ENCODE measurements at places on chromosomes 1 and 21. TPM values are rescaled to one million over a fixed set of nuclear protein-coding genes. Genes with fewer than 3 reads are reported as not detected.

GRCh38 chr1:58013237-58013636, 533.3 kb downstream of the OMA1 start:
- no peak for DNase-seq

GRCh38 chr1:86015375-86015774, 141.2 kb downstream of the COL24A1 start:
- no peak for DNase-seq

The TFB2M gene
- 17.9 TPM for total RNA-seq

The SLC9C2 gene
- 0.77 TPM for total RNA-seq

The CYP4A11 gene
- total RNA-seq: 14.1 TPM

DNA sequence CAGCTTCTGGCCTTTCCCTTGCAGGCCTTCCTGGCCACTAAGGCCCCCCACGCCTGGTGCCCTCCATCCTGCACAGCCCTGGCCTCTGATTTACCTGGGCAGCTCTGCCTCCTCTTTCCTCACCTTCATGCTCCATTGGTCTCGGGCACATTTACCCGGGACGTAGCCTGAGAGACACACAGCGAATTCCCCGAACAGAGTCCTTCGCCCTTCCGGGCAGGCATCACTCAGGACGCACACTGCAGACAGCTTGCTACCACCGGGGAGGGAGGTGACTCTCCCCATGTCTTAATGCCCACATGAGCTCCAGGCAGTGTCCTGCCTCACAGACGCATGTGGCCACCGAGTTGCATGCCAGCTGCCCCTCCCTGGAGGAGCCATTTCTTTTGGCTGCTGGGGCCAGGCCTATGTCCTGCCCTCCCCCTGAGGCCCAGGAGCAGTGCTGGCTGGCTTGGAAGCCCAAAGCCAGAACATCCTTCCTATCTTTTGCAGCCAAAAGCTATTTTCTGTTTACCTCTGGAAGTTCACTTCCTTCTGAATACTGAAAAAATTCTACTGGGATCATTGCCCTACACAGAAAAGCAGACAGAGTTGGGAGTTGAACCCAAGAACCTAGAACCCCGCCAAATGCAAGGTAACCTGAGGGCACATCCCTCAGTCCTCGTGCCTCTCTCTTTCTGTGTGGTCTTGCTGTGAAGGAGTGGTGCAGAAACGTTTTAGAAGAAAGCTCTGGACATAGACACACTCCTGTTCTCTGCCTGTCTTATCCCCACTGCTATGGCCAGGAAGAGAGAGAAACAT, 209.5 kb downstream of the TOMM20 start:
- no peak for DNase-seq

DNA sequence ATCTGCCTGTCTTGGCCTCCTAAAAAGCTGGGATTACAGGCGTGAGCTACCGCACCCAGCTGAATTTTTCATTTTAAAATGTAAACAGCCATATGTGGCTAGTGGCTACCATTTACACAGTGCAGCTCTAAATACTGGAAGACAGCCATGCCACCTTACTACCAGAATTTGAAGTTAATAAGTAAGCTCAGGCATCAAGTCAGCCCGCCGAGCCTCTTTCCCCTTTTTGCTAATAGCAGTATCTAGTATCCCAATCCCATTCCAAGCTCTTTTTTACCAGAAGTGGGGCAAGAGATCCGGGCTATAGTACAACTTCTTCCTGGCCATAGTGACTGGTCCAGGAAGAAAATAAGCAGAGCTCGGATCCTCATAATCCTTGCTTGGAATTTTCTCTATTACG, 15.1 kb downstream of the TAF13 start:
- DNase-seq: no peak

The DNM3 gene
- total RNA-seq: 1.5 TPM

The LIN9 gene
- 5.7 TPM for total RNA-seq

- no peak for DNase-seq
Observed at GRCh38 chr1:185672719-185673360, 61.4 kb upstream of the HMCN1 start.

GRCh38 chr1:17502326-17502778, 37.1 kb upstream of the ARHGEF10L start:
- DNase-seq: peak; percentile 92

The FBXO2 gene
- 122 TPM for total RNA-seq

DNA sequence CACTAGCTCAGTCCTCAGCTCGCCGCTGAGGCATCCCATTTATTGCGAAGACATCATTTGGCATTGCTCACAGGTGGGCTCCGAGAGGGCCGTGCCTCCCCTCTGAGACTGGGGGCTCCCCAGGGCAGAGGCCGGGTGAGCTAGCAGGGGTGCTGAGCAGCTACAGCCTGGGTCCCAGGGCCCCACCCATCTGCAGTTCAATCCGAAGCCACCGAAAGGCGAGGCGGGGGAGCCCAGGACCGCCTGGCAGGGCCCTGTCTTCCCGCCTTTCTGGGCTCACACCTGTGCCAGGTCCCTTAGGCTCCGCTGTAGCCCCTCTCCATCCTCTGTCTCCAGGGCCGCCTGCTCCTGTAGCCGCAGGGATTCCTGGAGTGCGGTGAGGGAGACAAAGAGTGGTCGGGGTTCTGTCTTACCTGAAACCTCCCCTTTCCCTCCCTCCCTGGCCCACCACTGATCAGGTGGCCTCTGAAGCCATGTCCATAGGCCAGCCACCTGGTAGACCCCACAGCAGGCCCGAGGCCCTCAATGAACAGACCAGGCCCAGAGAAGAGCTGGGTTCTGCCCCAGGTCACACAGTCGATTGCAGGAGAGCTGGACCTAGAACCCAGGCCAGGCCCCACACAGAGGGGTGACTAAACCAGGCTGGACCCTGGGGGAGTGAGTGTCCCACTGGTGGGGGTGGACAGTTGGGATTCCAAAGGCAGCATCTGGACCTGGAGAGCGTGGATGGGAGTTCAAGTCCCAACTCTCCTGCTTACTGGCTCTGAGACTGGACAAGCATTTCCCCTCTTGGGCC, 18.1 kb upstream of the NBPF1 start:
- DNase-seq: no peak

The OR6N1 gene
- total RNA-seq: not detected

- no peak for DNase-seq
Observed at GRCh38 chr1:219278288-219278687, 104.6 kb downstream of the LYPLAL1 start.

The ATF6 gene
- 27.8 TPM for total RNA-seq

The IL22RA1 gene
- 4.7 TPM for total RNA-seq

- DNase-seq: no peak
Observed at GRCh38 chr21:19981938-19982337, 1016.3 kb upstream of the NCAM2 start.

- DNase-seq: peak; percentile 77
Observed at GRCh38 chr1:236103646-236104218, 38.6 kb upstream of the GPR137B start.

The USH2A gene
- total RNA-seq: 0.20 TPM

GRCh38 chr1:220894924-220895256, 15.6 kb downstream of the HLX start:
- no peak for DNase-seq

- DNase-seq: peak; percentile 28
Observed at GRCh38 chr1:233654658-233655280, 40.9 kb downstream of the KCNK1 start.

- DNase-seq: no peak
Observed at GRCh38 chr1:56726706-56727105, 81.6 kb downstream of the PRKAA2 start.

GRCh38 chr1:114089502-114090138, 64.0 kb downstream of the SYT6 start:
- DNase-seq: no peak

DNA sequence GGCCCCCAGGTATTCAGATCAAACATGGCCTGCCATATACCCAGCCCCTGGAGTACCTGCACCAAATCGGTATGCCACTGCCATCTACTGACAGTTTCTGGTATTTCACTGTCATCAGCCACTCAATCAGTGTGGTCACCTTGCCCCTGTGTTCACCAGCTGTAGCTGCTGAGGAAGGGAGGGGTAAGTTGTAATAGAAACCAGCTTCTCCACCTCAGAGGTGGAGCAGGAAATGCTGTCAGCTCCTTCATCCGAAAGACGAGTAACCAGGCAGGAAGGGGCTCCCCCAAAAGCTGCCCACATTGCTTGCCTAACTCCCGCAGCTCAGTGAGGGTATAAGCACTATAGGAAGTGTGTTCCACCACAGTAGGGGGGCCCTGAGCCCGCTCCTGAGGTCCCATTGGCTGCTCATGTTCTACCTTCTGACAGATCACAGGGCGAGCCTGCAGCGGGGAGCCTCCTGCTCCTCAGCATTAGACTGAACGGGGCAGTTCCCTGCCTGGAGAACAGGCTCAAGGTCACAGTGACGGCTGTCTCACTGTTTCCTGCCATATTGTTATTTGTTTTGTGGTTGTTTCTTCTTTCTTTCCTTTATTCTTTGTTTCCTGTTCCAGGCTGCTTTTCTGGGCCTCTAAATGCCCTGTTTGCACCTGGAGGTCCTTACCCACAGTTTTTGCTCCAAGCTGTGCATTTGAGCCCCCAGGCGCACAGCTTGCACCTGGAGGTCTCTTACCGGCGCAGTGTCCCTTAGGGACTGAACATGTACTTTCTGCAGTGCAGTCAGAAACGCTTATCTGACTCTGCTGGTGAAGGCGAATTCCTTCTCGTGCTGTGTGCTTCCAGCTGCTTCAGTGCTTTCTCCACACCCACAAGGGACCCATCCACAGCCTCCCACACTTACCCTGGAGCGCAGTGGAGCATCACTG, 1638.3 kb downstream of the MRPL39 start:
- DNase-seq: peak; percentile 25

The GPA33 gene
- 7.2 TPM for total RNA-seq

The NBPF15 gene
- total RNA-seq: 29.6 TPM

DNA sequence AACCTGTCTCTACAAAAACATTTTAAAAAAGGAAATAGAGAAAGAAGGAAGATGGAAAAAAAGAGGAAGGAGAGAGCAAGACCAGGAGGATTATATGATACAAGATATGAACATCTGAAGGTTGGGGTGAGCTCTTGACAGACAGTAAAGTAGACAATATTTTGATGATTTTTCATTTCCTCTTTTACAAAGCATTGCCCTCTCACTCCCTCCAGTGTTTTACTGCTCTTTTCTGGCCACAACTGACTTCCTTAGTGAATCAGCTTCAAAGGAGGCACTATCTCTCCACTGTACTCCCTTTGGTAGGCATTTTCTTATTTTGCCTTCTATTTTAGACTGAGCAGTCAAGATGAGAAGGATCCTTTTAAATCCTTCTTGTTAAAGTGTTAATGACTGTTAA, 296.7 kb downstream of the KCTD3 start:
- DNase-seq: no peak

- peak; percentile 44 for DNase-seq
Observed at GRCh38 chr1:64470665-64471217, 812 bp downstream of the CACHD1 start.

- no peak for DNase-seq
Observed at GRCh38 chr1:76865696-76866286, 1.5 kb upstream of the ST6GALNAC5 start.

GRCh38 chr1:186633116-186633515, 47.1 kb downstream of the PTGS2 start:
- DNase-seq: no peak

DNA sequence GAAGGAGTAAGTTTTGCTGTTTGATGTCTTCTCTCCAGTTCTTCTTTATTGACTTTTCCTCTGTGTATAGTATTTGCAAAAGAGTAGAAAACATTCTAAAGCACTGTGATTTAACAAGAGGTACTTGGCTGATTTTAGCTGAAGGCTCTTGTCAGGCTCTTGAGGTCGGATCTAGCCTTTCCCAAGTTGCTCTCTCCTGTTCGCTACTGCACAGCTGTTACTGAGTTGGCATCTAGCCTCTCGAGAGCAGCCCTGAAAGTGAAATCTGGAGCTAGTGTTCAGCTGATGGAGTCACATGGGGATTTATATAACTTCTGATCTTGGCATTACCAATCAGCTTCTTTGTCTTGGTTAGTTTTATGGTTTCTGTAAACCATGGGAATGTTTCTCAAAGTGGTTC, 193.1 kb downstream of the RYR2 start:
- DNase-seq: no peak

DNA sequence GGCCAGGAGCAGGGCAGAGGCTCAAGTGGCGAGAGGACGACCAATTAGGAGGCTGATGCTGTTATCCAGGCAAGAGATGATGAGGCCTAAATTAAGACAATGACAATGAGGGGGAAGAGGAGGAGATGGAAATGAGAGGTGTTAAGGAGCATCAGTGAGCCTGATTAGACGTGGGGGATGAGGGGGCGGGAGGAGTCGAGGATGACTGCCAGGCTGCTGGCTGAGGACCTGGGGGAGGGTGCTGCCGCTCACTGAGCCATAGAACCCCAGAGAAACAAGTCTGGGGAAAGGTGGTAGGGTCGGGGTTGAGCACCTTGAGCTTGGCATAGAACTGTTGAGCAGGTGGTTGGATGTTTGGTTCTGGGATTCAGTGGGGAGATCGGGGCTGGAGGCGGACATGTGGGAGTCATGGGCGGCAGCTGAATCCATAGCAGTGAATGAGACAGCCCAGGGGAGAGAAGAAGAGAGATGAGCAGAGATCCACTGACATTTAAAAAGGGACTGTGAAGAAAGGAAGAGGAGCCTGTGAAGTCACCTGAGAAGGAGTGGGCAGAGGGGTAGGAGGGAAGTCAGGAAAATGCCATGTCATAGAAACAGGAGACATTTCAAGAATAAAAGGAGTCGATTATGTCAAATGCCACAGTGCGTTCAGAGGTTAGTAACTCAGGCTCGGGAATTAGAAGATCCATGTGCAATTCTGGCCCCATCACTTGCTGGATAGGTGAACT, 28.5 kb downstream of the DLGAP3 start:
- no peak for DNase-seq

The CELA3B gene
- not detected for total RNA-seq

The DISP1 gene
- total RNA-seq: 14.6 TPM

DNA sequence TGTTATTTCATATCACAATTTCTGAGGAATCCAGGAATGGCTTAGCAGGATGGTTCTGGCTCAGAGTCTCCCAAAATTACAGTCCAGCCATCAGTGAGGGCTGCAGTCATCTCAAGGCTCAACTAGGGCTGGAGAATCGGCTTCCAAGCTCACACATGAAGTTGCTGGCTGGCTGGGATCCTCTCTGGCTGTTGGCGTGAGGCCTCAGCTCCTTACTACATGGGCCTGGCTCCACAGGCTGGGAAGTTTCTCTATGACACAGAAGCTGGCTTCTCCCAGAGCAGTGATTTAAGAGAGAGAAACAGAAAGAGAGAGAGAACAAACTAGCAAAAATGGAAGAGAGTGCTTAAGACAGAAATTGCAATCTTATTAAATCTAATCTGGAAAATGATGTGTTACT, 38.8 kb upstream of the RGS8 start:
- no peak for DNase-seq

DNA sequence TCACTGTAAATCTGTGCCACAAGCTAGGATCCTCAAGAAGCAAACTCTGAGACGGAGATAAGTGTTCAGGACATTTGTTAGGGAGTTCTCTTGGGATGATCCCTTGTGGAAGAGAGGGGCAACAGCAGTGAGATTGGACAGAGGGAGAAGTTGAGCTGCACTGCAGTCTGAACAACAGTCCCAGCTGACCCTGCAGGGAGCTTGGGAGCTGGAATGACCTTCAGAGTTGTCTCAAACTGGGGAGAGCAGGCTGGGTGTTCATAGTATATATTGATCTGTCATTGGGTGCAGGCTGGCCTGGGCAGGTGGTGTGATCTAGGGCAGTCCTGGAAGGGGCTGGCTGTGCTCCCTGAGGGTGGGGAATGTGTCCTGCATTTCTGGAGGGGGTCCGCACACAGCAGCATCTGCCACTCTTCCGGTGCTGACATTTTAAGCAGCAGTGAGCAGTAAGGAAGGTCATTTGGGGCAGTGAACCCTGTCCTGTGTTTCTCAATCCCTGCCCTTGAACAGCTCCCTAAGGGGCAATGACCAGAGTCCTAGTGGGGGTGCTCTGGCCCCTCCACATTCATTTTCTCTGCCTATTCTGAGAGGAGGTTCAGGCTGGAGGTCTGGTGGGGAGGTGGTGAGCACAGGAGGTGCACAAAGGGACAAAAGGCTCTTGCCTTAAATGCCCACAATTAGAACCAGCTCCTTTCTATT, 90.2 kb upstream of the PPM1J start:
- DNase-seq: no peak

The MRPS14 gene
- total RNA-seq: 26.5 TPM

Measured in hepatocyte (in vitro differentiated cells).